ENCODE measurements at places on chromosomes 7 and 10. TPM values are rescaled to one million over a fixed set of nuclear protein-coding genes. Genes with fewer than 3 reads are reported as not detected.

OPN4 gene
- total RNA-seq, result not detected

HMX3 gene
- total RNA-seq, result not detected

TSPAN15 gene
- total RNA-seq, result 0.55 TPM

RPEL1 gene
- not detected for total RNA-seq

NPTX2 gene
- total RNA-seq, result not detected

LRGUK gene
- 0.60 TPM for total RNA-seq

GHITM gene
- 90.3 TPM for total RNA-seq

FKBP6 gene
- not detected for total RNA-seq

GALNT17 gene
- total RNA-seq, result not detected

EFCAB10 gene
- total RNA-seq, result not detected

RET gene
- total RNA-seq, result not detected

OR2A1 gene
- not detected for total RNA-seq

KCNH2 gene
- 1.3 TPM for total RNA-seq

ZNF775 gene
- total RNA-seq, result 5.6 TPM

LOXL4 gene
- total RNA-seq, result not detected

VWA2 gene
- not detected for total RNA-seq

ZNF37A gene
- 28.2 TPM for total RNA-seq

EPC1 gene
- total RNA-seq, result 131 TPM

CRTAC1 gene
- total RNA-seq, result not detected

FBXL15 gene
- 21.1 TPM for total RNA-seq

MINPP1 gene
- 7.7 TPM for total RNA-seq

ZNF503 gene
- total RNA-seq, result 0.11 TPM

EVX1 gene
- not detected for total RNA-seq

BCCIP gene
- 46.3 TPM for total RNA-seq

C7orf33 gene
- not detected for total RNA-seq

EIF5AL1 gene
- 0.55 TPM for total RNA-seq
